Muscle of arm (tissue), 14 donors: ENCODE measurements at places on chromosomes 2 and 18. TPM values are rescaled to one million over a fixed set of nuclear protein-coding genes. Genes with fewer than 3 reads are reported as not detected.

ABHD1 gene
- 0.47 TPM for polyA plus RNA-seq

GPR17 gene
- 2.5 TPM for polyA plus RNA-seq

CYRIA gene
- polyA plus RNA-seq, result 5.5 TPM

LAMA1 gene
- polyA plus RNA-seq, result 1.7 TPM

ERMN gene
- not detected for polyA plus RNA-seq

UPP2 gene
- not detected for polyA plus RNA-seq

PLGLB2 gene
- polyA plus RNA-seq, result not detected

M1AP gene
- not detected for polyA plus RNA-seq

MOB4 gene
- 51.7 TPM for polyA plus RNA-seq

ACVR1C gene
- polyA plus RNA-seq, result 0.18 TPM

NGEF gene
- polyA plus RNA-seq, result 1.9 TPM

MBP gene
- polyA plus RNA-seq, result 17.5 TPM
